ENCODE measurements at places on chromosomes 2 and 18. TPM values are rescaled to one million over a fixed set of nuclear protein-coding genes. Genes with fewer than 3 reads are reported as not detected.

The L3MBTL4 gene
- total RNA-seq: 3.0 TPM

The KCNIP3 gene
- not detected for total RNA-seq

The ZNF407 gene
- total RNA-seq: 32.0 TPM

The NR4A2 gene
- total RNA-seq: 83.3 TPM

The TEKT4 gene
- not detected for total RNA-seq

The ALPG gene
- not detected for total RNA-seq

The CELF4 gene
- total RNA-seq: not detected

The TRABD2A gene
- total RNA-seq: 96.0 TPM

The POTEC gene
- total RNA-seq: not detected

The SGPP2 gene
- total RNA-seq: 0.94 TPM

The PSMA8 gene
- total RNA-seq: 0.42 TPM

The CENPA gene
- total RNA-seq: 0.63 TPM

The NCL gene
- total RNA-seq: 182 TPM

The B4GALT6 gene
- total RNA-seq: 1.0 TPM

The CTIF gene
- total RNA-seq: 2.7 TPM

The UPP2 gene
- not detected for total RNA-seq

The KCNS3 gene
- not detected for total RNA-seq

The ATP9B gene
- 84.2 TPM for total RNA-seq

The SAG gene
- total RNA-seq: 0.21 TPM

The FAM237A gene
- not detected for total RNA-seq

The IL1A gene
- 23.4 TPM for total RNA-seq

The FN1 gene
- total RNA-seq: 4.6 TPM

The SLC4A1AP gene
- 23.3 TPM for total RNA-seq

The HOXD13 gene
- not detected for total RNA-seq

The RAD51AP2 gene
- total RNA-seq: not detected

The CHST10 gene
- 6.0 TPM for total RNA-seq

The IL36G gene
- not detected for total RNA-seq

The NEUROD1 gene
- not detected for total RNA-seq

The TACR1 gene
- under 0.01 TPM for total RNA-seq

The CDCA7 gene
- total RNA-seq: 2.3 TPM
